Bone marrow (tissue), 2 donors: ENCODE measurements at places on chromosomes 7 and 10.

- no peak for DNase-seq
These were observed 177.8 kb downstream of the BBS9 start for GRCh38 chr7:33307205-33307604.

GRCh38 chr10:100600218-100600617 lies 64.5 kb downstream of the HIF1AN start:
- no peak for DNase-seq

DNA sequence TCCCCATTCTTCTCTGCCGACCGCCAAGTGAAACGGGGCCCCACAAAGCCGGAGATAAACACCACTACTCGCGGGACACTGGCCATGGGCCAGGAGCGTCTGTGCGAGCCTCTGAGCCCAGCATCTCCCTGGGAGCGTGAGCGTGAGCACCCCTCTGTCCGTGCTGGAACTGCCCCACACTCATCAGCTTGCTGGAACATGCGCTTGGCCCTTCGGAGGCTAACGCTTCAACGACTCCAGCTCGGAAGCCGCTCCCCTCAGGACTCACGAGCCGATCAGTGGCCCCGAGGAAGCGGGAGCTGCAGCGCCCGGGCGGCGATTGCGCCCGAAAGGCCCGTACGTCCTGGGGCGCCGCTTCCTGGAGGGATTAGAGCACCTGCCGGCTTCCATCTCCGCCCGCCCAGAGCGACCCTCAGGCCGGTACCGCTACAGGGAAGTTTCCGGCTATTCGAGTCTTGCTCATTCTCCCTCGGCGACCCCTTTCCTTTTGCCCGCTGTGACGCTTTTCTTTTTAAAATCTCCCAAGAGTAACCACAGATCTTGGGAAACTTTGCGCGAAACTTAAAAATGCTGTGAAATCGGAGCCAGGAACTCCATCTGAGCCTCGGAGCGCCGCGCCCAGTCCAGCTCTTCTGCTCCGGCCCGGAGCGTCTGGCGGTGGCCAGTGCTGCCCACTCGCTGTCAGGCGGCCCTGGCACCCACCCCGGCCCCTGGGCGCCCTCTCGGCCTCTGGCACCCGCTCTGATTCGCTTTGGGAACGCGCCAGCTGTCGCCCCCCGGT lies 1.0 kb downstream of the TLL2 start:
- no peak for DNase-seq

DNA sequence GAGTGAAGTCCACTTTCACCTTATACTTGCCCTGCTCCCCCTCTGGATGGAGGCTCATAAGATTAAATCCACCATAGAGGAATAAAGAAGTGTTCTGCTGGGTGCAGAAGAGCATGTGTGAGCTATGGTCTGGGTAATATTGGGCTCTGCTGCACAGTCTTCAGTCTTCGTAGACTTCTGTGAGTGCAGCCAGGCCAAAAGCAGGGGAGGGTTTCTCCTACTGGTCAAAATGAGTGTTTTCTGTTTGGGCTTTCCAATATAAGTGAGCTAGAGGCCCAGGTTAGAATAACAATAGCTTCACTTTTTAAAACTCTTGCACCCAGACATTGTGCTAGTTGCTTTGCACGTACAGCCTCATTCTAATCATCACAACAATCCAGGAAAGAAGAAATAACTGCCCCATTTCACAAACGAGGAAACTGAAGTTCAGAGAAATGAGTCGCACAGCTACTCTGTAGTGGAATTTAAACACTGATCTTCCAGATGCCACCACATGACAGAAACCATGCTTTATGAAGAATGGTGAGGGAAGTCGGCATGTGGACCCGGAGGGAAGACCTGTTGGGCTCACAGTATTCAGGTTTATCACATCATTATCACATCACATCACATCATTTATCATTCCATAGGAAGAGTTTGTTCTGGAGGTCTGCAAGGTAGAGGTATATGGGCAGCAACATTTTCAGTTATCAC lies 23.8 kb upstream of the MSMB start:
- no peak for DNase-seq

- DNase-seq, result no peak
These were observed 18.4 kb downstream of the AKAP9 start for GRCh38 chr7:91959023-91959422.

DNA sequence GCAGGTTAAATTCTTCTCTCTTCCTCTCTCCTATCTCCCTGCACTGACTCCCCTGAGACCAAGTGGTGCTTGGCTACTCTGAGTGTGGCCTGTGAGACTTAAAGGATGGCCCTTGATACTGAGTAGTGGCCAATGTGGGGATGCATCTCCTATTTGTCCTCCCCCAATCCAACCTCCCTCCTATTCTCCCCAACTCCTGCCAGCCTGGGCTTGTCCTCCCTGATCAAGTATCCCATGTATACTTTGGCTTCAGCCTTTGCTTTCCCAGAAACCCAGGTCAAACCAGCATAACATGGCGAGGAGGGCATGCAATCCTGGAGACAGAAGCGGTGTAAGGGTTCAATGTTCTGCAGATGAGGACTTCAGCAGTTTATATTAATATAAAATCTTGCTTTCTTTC lies 77.9 kb upstream of the GRB10 start:
- DNase-seq, result no peak

DNA sequence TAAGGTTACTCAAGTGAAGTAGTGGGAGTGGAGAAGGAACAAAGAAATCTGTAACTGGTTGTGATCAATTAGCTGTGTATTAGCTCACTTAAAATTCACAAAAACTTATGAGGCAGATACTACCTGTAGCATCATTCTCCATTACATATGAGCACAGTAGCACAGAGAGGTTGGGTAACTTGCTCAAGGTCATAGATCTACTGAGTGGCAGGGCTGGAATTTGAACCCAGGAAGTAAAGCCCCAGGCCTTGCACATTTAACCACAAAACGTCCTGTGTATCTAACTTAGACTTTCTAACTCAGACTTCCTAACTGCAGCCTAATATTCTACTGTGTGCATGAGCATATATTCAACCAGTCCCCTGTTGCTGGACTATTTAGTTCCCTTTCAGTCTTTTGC lies 5.6 kb upstream of the SLF2 start:
- no peak for DNase-seq
